Cardiac fibroblast (primary cell): ENCODE measurements at places on chromosomes 5 and 9.

DNA sequence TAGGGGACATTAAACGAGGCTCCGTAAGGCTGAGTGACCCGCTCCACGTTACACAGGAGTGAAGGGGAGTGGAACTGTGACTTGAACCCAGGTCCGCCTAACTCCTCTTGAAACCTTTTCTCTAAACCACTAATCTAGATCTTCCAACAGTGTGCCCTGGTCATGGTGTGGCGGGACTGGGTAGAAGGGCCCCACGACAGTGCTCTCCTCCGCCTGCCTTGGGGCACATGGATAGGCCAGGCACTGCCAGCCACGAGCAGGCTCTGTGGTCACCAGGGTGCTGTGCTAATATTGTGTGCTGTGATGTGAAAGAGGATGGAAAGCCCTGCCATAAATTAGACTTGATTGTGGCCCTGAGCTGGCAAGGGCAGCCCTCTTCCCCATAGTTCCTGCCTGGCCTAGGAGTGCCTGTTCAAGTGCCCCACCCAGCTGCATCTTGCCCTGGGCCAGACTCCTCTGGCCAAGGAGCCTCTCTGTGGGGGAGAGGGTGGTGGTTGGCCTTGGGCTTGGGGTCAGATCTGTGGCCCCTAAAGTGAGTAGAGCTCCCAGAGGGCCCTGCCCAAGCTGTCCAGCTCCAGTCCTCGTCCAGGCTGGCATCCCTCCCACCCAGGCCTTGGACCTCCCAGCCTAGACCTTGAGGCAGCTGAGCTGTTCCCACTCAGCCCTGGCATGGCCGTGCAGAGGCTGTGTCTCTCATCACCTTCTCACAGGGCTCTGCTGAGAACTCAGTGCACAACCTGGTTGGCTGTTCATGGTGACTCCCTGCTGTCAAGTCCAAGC lies 67.8 kb upstream of the TBC1D2 start:
- DNase-seq = no peak

GRCh38 chr5:53025487-53025886 lies 36.3 kb downstream of the ITGA2 start:
- DNase-seq = no peak

- DNase-seq = no peak
Observed at GRCh38 chr5:99315413-99316183, 386.8 kb upstream of the CHD1 start.

- no peak for DNase-seq
Observed at GRCh38 chr5:9020996-9021395, 524.9 kb downstream of the SEMA5A start.

DNA sequence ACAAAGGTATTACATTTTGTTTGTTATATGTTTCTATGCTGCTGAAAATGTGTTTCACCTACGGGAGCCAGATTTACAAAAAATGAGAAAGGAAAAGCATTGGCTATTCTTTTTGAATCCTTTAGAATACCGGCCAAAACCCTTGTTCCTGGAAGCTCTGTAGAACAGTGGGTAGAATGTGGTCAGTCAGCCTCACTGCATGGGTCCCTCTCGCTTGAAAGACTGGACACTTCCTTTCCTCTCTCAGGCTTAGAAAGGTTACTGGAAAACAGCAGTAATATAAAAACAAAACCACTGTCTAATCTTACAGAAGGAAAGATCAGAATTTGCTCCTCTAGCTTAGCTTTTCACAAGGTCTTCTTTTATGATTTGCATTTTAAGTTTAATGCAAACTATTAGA lies 45.1 kb downstream of the OSTF1 start:
- no peak for DNase-seq
